ENCODE measurements at places on chromosomes 7 and 10.

- no peak for DNase-seq
Measured at GRCh38 chr7:37348982-37349381, 99.7 kb downstream of the ELMO1 start.

DNA sequence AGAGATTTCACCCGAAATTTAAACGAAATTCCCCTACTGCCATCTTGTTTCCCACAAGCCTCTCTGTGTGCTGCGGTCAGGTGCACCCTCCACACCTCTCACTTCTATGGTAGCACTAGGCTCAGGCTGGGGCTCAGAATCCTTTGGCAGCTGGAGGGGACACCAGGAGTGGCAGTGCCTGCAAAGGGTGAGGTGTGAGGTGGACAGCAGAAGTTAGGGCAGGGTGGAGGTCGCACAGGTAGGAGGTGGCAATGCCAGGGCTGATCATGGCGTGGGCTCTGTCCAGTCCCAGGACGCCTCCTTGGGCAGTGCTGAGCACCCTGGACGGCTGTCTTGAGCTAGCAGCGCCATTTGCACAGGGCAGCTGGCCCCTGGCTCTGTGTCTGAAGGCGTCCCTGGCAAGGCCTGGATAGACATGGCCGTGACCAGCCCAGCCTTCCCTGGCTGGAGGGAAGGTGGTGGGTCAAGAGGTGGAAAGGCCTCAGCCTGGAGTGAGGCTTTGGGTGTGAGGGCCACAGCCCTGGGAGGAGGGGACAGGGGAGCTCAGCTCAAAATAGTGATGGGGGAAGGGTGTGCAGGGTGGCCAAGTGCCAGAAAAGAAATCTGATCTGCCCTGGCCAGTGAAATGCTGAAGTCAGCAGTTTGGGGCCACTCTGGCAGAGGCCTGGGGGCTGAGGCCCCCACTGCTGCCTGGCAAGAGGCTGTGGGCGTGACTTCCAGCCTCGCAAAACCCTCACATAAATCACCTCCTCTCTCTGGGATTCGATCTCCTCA is 40.0 kb downstream of the ZCCHC24 start:
- DNase-seq: no peak

GRCh38 chr7:63067897-63068585 is 930.6 kb upstream of the ZNF722 start:
- no peak for DNase-seq

GRCh38 chr10:68052463-68052862 is 22.6 kb downstream of the HERC4 start:
- no peak for DNase-seq

- DNase-seq: no peak
Measured at GRCh38 chr10:1063232-1063865, 7.2 kb downstream of the WDR37 start.

DNA sequence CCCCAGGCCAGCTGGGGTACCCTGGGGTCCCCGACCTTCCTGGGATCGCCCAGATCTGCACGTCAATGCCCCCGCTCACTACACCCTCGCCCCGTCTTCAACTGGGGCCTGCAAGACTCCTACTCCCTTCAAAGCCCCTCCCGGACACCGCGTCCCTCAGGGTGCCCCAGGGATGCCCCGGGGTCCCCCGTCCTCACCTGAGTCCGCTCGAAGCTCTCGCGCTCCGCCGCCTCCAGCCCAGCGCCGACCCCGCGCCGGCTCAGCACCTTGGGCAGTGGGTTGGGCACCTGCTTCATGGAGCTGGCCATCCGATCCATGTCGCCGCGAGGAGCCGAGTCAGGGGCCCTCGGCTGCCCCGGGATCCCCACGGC is at the start of gene HIP1:
TSS of gene HIP1 (minus strand) at position 338 of the 371 bp plus-strand sequence. CDS start at position 317, 21 bp downstream.
- DNase-seq: no peak

DNA sequence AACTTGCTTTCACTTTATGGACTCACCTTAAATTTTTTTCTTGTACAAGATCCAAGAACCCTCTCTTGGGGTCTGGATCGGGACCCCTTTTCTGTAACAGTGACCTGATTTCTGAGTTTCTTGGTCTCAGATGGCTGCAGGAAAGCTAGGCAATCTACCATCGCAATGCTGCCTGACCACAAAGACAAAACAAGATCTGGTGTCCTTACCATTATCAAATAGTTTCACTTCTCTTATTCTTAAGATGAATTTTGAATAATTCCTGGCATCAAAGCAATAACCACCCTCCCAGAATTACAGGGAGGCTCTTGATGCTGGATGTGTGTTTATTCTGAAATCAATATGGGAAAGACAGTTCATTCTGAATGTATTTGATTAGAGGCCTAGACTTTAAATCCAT is 77.4 kb upstream of the FRMD4A start:
- DNase-seq: no peak

GRCh38 chr10:7412237-7412927 is 1.5 kb upstream of the SFMBT2 start:
- no peak for DNase-seq

DNA sequence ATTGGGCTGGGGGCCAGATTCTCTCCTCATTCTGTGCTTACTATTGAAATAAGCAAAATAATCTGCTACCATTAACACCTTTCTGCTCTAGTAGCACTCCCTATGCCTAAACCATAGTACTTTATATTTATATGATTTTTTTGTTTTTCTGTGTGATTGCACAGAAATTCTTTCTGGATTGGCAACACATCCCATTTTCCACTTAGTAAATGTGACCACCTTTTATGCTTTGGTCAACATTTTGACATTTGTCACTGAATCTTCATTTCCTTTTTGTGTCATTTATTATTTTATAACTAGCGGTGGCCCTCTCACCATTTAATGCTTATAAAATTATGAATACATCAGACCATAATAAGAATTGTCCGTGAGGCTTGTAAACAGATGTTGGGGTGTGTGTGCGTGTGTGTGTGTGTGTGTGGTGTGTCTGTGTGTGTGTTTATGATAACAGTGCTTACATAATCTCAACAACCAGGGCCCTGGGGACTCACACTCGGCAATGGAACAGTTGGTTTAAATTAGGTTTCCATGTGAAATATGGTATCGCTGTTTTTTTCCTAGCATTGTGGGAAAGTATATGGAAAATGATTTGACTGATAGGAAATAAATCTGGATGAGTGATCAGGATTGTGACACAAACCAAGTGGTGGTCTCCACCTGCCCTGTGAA is 138.9 kb downstream of the NOC3L start:
- no peak for DNase-seq
